GM10248 (cell line): ENCODE measurements at places on chromosomes 4 and X.
A peak's percentile ranks its signal among the peaks of the same experiment; 100 is the strongest.

- DNase-seq = peak; percentile 16
Observed at GRCh38 chr4:149370785-149371420, 444.7 kb downstream of the IQCM start.

- no peak for DNase-seq
Observed at GRCh38 chr4:8341691-8342090, 72.1 kb downstream of the HTRA3 start.

- DNase-seq = no peak
Observed at GRCh38 chrX:68915778-68916177, 87.0 kb downstream of the EFNB1 start.

DNA sequence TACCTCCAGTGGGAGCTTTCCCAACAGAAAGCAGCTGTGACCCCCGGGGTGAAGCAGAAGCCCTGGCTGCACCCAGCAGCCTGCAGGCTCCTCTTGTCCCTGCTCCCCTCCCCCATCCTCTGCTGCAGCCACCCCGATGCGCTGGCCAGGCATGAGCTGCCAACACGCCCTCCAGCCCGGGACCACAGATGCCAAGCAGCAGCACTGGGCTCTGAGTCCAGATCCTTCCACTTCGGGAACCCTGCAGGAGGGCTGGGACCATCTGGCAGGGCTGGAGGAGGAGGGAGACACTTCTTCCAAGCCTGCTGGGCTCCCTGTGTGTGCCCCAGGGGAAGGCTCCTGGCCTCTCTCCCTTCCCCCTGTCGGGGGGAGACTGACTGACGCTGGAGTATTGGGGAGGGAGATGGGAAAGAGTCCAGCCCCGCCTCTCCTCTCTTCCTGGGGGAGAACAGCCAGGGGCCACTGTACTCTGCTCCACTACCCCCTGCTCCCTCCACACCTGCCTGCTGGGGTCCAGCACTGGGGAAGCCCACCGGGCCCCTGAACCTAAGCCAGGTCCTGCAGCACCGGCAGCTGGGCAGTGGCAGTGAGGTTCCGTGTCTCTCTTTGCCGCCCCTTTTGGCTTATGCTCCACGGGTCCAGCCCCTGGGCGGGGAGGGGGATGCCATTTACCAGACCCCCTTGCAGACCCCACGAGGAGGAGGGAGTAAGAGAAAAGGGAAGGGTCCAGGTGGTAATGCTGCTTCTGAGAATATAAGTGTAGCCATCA lies 55.7 kb downstream of the PPP2R2C start:
- DNase-seq = no peak

DNA sequence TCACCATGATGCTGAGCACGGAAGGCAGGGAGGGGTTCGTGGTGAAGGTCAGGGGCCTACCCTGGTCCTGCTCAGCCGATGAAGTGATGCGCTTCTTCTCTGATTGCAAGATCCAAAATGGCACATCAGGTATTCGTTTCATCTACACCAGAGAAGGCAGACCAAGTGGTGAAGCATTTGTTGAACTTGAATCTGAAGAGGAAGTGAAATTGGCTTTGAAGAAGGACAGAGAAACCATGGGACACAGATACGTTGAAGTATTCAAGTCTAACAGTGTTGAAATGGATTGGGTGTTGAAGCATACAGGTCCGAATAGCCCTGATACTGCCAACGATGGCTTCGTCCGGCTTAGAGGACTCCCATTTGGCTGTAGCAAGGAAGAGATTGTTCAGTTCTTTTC lies 4.0 kb downstream of the HNRNPH2 start:
- no peak for DNase-seq

DNA sequence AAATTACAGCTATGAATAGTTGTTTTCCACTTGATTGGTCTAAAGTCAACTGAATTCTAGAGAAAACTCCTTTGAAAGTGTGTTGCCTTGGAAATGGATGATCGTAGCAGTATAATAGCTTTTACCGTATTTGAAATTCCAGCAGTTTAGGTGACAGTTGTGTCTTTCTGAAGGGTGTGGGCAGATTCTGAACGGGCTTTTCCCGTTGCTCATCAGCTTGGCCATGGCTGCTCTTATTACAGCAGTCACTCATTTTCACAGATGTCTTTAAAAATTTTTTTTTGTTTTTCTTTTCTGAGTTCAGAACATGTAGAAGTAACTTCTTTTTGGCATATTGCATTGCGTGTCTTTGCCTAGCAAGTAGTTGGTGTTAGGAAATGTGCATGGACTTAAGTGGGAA lies 69.6 kb upstream of the SLC4A4 start:
- DNase-seq = no peak

DNA sequence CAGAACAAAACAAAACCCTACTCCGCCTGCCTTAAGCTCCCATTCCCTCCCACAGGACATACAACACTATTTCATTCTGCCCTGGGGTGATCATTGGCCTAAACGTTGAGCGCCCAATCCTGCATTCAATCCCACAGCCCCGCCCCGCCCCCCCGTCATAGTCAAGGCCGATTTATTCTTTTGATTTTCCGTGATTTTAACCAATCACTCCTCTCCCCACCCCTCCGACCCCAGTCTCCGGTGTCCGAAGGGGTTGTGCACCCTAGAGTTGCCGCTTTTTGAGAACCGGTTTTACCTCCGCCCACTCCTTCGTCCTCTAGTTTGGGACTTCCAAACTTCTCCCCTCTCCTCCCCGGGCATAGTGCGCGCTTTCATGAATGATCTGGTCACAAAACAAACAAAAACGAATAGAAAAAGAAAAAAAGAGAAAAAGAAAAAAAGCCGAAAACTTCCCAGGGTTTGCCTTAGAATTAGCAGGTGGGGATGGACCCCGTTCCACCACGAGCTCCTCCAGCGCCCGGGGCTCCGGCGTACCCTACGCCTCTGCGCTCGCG lies 446 bp upstream of the UBE2A start:
- peak; percentile 28 for DNase-seq

- no peak for DNase-seq
Observed at GRCh38 chr4:82145850-82146249, 227.9 kb downstream of the HNRNPD start.

GRCh38 chr4:81870275-81870674 lies 398.6 kb upstream of the RASGEF1B start:
- DNase-seq = no peak

- no peak for DNase-seq
Observed at GRCh38 chr4:129429581-129430320, 333.8 kb downstream of the C4orf33 start.

- peak; percentile 57 for DNase-seq
Observed at GRCh38 chr4:173013232-173013930, 155.2 kb upstream of the GALNT7 start.

DNA sequence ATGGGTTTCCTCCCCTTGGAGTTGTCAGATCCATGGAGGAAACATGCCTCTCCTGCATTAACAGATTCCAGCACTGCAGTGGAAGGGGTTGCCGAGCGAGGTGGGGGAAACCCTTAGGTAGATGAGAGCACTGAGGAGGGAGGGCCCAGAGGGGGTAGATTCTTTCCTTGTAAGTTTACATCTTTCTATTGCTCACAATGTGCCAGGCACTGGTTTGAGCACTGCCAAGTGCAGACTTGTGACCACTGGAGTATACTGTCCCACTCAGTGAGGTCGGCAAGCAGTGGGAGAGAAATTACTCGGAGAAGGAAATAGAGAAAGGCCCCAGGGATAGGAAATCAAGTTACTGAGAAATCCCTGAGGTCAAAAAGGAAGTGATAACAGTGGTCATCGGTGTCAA lies 27.8 kb upstream of the TMEM154 start:
- no peak for DNase-seq

GRCh38 chr4:94461506-94461905 lies 9.8 kb downstream of the PDLIM5 start:
- no peak for DNase-seq

GRCh38 chr4:57640391-57641100 lies 530.4 kb upstream of the IGFBP7 start:
- DNase-seq = no peak

DNA sequence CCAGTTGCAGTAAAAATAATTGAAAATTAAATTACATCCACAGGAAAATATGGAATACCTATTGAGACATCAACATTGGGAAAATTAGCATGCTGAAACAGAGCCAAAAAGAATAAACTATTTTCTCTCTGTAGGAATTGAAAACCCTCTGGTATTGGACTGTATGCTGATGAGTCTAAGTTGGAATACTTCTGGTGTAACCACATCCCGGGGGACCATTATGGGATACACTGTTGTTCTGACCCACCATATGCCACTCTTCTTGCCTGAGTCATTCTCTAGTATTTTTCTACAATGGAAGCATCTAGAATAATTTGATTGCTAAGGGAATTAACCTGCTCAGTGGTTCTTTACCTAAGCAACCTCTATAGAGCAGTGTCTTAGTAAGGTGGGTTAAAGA lies 640.7 kb upstream of the AGA start:
- no peak for DNase-seq

GRCh38 chr4:108224611-108225053 lies 55.9 kb upstream of the LEF1 start:
- no peak for DNase-seq

GRCh38 chrX:29318012-29318411 lies 730.8 kb downstream of the IL1RAPL1 start:
- DNase-seq = no peak

- DNase-seq = no peak
Observed at GRCh38 chrX:12885508-12885907, 18.6 kb downstream of the TLR7 start.

DNA sequence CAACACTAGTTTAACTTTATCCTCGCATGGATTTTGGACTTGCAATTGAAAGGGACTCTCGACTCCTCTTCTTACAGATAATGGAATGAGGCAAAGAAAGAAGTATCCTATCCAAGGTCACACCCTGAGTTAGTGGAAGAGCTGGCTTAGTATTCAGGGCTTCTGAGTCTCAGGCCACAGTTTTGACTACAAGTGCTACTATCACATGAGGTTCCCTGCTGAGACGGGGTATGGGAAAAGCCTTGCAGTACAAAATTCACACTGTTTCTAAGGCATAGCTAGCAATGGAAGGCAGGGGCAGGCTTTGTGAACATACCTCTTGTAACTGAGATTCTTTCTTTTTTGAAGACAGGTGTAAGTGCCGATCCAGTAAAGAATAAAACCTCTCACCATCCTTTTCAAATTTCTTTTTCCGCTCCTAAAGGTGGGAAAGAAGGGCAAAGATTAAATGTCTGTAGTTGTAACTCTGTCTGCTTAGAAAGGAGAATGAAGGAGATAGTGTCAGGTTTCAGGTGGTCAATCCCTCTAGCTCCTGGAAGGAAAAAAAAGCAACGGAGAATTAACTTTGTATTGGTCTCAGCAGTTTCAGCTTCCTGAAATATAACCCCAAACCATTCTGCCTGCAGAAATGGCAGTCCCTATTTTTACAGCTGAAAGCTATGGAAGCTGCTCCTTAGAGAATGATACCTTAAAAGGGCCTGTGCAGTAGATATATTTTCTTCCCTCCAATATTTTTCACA lies 199.0 kb downstream of the OPHN1 start:
- no peak for DNase-seq

- DNase-seq = no peak
Observed at GRCh38 chr4:153513596-153513995, 47.4 kb downstream of the TMEM131L start.
